ENCODE measurements at places on chromosomes 2 and 18.

DNA sequence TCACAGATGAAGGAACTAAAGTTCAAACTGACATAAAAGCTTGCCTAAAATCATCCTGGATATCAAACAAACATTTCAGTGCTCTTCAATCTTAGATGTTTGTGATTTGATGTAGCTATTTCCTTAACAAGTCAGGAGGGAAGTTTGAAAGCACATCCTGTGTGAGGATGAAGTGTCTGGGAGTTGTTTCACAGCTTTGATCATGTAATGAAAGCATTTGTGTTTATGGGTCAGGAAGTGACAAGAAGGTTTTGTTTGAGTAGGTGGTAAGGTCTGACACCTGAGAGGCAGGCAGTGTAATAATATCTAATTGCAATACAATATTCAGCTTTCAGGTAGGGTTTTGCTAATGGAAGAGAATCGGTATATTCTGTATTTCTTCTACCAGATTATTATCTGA lies 26.0 kb upstream of the CSRNP3 start:
- no peak for DNase-seq

DNA sequence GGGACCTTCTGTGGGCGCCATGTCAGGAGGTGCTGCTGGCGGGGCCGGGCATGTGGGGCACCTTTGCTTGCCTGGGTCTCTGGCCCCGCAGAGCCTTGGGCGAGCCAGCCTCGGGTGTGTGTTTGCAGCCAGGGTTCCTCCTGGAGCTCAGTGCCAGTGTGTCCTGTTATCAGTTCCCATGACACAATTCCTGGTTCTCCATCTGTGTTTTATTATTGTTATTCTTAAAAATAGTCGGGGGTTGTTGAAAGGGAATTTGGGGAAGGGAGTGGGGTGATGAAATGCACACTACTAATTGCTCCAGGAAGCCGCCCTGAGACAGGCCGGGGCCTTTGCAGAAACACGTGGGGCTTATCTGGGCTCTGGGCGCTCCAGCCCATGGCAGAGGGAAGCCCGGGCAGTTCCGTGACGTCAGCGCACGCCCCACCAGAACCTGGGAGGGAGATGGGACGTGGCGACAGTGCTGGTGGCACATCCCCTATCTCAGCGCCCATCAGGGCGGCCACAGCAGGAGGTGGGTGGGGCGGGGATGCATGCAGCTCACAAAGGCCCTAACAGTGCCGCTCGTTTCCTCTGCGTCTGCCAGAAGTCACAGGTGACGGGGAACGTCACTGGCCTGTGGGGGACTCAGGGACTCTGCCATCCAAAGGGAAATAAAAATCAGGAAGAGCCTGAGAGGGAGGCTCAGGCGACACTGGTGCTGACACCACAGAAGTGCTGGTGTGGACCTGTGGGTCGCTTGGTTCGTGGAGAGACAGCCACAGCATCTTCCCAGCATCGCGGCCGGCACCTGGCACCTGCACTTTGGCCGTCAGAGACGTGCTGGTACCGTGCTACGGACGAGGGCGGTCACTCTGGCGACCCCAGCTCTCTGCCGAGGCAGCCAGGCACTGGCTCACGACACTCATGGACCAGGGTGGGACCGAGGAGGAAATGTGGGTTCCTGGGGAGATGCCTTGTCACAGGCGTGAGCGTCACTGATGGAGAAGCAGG lies 131.0 kb downstream of the NFATC1 start:
- DNase-seq = no peak

DNA sequence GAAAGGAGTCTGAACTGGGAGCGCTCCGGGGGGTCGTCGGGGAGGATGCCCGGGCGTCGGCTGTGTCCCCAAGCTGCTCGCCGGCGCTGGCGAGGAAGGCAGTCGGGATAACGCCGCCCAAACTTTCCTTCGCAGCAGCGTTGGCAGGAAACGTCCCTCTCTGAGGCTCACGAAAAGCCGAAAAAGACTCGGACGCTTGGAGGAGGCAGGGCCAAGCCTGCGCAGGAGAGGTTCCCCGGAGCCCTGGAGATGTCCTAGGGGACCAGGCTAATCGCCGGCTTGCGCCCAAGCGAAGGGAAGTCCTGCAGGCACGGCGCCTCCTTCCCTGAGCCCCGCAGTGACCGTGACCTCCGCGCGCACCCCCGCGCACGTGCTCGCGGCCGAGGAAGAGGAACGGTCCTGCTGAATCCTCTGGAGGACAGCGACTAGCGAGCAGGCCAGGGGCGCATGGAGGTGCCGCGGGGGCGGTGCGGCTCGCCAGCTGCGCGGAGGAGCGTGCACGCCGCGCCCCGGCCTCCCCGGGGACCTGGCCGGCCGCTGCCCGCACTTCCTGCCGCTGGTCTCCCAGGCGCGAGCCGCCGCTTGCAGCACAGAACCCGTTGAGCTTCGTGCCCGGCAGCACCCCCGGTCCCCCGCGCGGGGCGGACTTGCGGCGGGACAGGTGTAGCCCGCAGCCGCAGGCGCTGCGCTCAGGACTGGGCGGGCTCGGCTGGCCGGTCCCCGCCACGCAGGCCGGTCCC lies at the start of gene SH3RF3:
SH3RF3 (plus strand) TSS at position 590 of the 740 bp plus-strand sequence.
- DNase-seq = no peak

DNA sequence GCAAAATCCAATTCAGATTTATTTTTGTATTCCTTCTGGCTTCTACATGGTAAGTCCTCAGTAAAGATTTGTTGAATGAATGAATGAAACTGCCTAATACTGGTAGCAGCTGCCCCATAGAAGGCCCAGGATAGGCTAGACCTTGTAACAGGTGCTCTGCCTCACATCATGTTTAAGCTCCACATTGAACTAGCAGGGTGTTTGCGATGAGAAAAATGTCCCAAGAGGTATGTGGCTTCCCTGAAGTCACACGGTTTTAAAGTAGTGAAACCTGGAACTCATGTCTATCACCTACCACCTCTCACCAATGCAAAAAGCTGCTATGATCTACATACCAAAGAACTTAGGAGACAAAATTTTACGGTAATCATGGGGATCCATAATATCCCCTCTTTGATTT lies 765 bp upstream of the LHCGR start:
- no peak for DNase-seq

DNA sequence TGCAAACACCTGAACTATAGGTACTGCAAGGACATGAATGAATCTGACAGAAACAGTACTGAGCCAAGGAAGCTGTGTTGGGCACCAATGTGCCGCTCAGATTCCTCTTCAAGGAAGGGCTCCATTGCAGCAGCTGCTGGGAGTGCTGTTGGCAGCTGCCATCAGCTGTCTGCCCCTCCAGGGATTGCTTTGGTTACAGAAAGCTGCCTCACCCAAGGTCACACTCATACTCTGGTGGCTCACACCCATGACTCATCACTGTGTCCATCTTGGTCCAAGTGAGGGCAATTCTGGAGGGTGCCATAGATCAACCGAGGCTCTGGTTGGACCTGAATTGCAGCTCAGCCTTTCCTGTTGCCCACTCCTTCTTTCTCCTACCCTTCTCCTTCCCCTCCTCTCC lies 24.4 kb upstream of the TRPM8 start:
- DNase-seq = no peak

DNA sequence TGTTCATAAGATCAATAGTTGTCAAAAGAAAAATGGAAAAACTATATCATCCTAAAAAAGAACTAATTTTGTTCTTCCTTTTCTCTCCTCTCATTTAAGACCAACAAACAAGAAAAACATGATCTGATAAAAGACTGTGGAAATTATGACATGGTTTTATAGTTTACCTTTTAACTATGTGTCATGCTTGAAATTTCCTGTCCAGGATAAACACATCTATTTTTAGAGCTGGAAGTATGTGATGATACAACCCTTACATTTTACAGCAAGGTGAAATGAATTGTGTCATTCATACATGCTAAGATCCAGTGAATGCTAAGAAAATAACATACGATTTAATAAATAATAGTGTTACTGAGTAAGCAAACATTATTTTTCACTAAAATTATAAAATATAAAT lies 89.9 kb downstream of the GULP1 start:
- peak; percentile 9 for DNase-seq

- no peak for DNase-seq
These were observed 208.5 kb upstream of the FN1 start for GRCh38 chr2:215644233-215644897.

- DNase-seq = no peak
These were observed 22.5 kb downstream of the CASP10 start for GRCh38 chr2:201205515-201205849.

GRCh38 chr18:24315170-24315569 lies 82.5 kb downstream of the OSBPL1A start:
- DNase-seq = no peak
